ENCODE measurements at places on chromosomes 11 and 22.

GRCh38 chr11:69386594-69387408 lies 92.8 kb downstream of the MYEOV start:
- DNase-seq: no peak

- DNase-seq: no peak
Measured at GRCh38 chr22:41911001-41911611, 3.8 kb downstream of the SHISA8 start.

GRCh38 chr11:62242021-62242420 lies at the start of gene SCGB1D2:
SCGB1D2 (plus strand) TSS chr11:62242239; CDS start chr11:62242308, 69 bp downstream.
- DNase-seq: no peak

DNA sequence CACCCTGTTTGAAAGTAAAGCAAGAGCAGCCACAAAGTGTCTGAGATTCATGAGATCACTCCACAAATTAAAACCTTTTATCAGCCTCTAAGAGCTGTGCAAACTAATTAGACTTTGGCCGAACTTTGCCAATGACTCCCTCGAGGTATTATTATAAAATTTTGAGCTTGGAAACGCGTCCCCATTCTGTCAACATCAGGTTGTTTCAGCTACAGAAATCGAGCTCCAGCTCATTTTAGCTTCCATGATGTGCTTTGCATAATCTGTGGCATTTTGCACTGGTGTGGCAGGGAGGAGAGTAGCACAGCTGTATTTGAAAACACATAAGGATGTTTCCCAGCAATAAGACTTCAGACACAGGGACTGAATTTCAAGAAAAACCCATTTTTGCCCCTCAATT lies 872.2 kb downstream of the NTM start:
- DNase-seq: no peak

DNA sequence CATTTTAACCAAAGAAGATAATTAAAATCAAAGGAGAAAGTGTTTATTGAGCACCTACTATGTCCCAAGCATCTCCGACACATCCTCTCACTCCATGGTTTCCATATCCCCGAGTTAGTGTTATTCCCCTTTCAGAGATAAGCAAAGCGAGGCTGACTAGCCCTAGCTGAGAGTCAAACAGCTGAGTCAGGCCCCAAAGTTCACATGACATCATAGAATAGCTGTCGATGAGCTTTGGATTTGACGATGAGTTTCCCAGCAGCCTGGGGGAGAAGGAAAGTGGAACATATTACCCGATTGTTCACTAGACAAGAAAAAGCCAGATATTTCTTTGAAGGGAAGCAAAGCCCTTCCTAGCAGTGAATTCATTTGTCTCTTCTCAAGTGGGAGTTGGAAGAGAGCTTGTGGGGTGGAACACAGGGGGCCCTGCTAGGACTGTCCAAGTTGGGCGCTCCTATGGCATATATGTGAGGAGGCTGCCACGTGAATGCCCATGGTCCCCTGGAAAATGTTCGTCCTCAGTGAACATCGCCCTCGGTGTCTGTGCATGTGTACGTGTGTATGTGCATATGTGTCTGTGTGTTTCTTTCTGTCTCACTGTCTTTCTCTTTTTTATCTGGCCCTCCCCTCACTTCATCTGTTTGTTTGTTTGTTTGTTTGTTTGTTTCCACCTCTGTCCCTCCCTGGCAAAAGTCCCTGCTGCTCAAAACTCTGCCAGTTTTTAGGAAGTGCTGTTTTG lies 493 bp upstream of the CYTH4 start:
- no peak for DNase-seq

- DNase-seq: no peak
Measured at GRCh38 chr11:105399511-105399910, 210.4 kb upstream of the GRIA4 start.

GRCh38 chr11:5364214-5364613 lies 12.9 kb downstream of the OR51B6 start:
- no peak for DNase-seq

- DNase-seq: no peak
Measured at GRCh38 chr11:33263549-33263948, 6.4 kb downstream of the HIPK3 start.

GRCh38 chr22:40004836-40005235 lies 10.1 kb downstream of the FAM83F start:
- DNase-seq: no peak

DNA sequence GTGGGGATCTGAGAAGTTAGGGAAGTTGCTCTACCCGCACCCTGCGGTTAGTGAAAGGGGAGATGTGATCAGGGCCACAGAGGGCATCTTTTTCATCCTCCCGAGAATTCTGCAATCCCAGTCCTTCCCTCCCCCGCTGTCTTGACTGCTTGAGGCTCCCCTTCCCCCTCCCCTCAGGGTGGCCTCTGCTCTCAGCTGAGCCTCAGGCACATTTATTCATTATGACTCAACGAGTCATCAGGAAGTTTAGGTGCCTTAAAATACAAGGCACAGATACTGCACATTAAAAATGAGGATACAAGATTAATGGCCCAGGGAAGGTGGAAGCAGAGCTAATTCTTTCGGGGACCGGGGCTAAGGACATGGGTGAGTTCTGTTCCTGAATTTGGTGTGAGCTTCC lies 104.0 kb downstream of the CACNA1I start:
- no peak for DNase-seq

DNA sequence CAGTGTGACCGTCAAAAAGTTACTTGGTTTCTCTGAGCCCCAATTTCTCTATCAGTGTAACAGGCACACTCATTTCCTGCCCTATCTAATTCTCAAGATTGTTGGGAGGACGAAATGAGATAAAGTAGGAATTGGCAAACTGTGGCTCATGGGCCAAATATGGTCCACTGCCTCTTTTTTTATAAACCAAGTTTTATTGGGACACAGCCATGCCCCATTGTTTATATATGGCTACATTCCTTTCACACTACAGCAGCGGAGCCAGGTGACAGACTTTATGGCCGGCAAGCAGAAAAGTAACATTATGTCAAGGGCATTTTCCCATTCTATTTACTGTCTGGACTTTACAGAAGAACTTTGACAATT lies 116.7 kb upstream of the TIMP3 start:
- no peak for DNase-seq

DNA sequence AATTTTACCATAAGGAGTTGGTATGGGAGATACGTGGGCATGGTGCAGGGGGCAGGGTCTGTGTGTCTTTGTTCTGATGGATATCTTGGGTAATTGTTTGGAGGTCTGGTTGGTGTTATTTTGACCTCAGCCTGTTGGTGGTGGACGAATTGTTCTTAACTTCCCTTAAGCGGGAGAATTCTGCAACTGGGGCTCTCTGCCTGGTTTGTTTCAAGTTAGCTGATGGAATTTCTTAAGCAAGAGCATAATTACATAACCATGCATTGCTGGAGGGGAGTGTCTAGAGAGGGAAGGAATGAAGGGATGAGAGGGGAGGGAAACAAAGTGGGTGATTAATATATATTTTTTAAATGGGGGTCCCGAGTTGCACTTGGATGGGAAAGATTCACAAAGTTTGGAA lies 908.5 kb upstream of the RAG2 start:
- DNase-seq: no peak

DNA sequence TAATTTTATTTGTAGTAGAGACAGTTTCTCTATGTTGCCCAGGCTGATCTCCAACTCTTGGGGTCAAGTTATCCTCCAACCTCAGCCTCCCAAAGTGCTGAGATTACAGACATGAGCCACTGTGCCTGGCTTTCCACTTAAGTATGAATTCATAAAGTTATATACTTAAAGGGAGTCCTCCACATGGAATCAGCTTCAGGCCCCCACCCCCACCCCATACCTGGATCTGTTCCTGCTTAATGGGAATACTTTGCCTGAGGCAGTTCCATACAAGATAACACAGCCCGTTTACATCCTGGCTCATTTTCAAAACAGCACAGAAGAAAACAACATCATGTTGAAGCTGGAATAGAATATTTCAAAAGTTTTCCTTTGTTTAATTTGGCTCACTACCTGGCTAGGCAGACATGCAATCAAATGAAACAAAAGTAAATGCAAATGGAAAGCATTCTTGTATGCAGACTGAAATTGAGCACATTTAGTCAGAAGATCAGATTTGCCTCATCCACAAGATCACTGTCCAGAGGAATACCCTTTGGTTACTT lies 82.4 kb downstream of the FAT3 start:
- no peak for DNase-seq

DNA sequence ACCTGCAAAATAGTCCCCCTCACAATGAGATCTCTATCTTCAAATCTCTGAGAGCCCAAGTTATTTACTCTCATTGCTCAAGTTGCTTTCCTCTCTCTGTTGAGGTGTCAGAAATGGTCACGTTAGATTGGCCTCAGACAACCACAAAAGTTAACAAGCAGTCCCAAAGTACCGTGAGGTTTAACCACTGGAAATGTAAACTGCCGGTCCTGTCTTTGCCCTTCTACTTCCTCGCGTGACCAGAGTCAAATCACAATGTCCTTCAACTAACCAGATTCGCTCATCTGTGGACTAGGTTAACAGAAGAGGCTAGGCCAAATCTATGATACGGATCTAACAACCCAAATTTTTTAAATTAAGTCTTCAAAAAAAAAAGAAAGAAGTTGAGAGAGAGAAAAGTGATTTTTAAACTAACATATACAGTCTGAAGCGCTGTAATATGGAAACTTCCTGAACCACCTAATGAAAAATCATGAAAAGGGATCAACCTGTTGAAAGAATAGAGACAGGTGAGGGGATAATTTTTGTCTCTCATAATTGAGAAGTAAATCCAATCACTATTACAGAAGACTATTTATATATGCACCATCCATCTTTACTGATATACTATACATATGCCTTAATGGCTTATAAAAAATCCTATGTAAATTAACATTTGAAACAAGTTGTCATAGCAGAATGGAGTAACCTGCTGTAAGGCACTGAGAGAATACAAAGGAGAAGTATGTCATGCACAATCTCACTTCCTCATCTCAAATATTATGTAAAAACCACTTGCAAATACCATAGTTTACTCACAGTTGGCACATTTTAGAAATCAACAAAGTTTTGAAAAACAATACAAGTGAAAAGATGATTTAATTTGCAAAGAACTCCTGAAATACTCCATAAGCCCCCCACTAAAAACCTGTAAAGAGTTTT lies 3.3 kb upstream of the JAML start:
- DNase-seq: no peak

DNA sequence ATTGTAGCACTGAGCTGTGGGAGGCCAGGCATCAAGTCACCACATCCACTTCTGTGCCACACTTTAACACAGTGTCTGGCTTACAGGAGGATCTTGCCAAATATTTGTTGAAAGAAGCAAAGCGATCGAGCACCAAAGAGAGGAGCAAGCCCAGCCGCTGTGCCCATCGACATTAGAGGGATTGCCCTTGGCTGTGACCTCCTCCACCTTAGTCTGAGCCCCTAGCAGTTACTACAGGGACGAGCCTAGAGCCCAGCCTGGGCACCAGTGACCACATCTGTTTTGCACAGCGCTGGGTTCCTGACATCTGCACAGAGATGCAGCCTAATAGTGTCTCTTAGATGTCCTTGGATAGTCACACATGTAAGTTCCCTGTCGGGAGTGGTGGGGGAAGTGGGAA lies 17.7 kb downstream of the GRIK4 start:
- no peak for DNase-seq

DNA sequence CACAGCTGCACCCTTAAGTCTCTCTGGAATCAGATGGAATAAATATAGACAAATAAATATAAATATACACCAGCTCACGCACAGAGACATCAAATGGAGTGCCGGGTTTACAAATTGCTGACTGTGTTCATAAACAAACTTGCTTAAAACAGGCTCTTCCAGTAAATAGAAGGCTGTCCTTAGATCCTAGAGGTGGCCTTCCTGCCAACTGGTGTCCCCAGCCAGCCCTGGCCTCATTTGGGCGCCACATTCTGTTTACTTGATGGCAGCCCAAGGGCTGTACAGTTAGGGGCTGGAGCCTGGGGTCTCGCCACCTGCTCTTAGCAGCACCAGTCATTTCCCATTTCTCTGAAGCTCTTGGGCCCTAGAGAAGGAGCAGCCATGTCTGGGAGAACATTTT lies 20.8 kb downstream of the ARFGAP2 start:
- no peak for DNase-seq

- DNase-seq: no peak
Measured at GRCh38 chr11:56846631-56847576, 98.4 kb upstream of the OR9G4 start.

- peak; percentile 73 for DNase-seq
Measured at GRCh38 chr22:50303848-50304527, 3.5 kb downstream of the PLXNB2 start.

DNA sequence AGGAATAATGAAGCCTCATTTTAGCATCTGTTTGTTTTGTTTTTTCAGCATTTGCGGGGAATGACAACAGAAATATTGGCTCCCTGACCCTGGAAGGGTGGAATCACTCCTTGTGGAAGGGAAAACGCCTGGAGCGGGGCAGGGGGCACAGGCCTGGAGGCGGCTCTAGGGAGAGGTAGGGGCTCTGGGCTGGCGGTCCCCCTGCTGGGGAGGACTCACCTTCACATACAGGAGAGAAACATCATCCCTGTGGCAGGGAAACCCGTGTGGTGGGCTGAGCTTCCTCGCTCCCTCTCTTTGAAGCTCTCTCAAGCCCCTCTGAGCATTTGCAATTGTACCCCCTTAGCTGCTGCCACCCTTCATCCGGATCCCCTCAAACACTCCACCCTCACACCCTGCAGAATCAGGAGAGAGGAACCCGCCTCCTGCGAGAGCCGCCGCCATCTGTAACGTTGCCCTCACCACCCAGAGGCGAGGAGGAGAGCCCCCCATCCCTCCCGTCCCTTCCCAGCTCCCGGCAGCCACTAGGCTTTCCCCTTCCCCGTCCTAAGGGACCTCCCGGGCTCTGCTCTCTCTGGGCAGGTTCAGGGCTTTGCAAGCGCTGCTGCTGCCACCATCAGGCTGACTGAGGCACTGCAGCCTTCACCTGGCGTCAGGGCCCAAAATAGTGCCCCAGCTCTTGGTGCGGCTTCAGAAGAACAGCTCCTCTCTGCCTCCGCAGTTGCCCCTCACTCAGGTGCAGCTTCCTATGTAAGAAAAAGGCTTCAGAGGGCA lies 10.4 kb downstream of the KIRREL3 start:
- peak; percentile 96 for DNase-seq

DNA sequence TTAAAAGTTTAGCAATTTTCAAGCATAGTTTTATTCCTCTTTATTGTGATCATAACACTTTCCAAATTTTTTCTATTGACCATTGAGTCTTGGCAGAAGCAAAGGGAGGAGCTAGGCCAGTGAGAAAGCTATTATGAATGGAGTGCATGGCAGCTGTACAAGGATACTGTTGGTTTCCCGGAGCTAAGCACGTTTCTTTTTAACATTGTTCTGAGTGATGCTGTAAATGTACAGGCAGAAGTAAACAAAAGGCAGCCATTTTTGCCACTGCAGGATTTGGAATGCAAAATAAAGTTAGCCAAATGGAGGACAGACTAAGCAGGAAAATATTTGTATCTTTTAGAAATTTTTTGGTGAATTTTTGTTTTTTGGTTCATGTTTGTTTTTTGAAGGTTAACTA lies 16.2 kb downstream of the CBL start:
- no peak for DNase-seq

DNA sequence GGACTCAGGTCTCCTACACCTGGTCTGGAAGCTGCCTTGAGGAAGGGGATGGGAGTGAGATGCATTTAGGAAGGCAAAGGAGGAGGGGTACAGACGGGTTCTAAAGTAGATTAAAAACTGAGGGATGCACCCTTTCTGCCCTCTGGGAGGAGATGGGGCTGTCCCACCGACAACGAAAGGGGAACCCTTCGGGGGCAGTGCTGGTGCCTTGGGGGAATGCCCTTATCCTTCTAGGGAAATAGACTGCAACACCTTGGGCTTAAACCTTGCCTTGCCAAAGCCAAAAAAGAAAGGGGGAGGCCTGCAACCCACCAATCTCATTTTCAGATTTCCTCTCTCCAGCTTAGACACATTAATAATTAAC lies 89.8 kb downstream of the PLEKHA7 start:
- no peak for DNase-seq

All from H1 (cell line).